ENCODE measurements at places on chromosomes 2 and 18. TPM values are rescaled to one million over a fixed set of nuclear protein-coding genes. Genes with fewer than 3 reads are reported as not detected.

The CCDC74A gene
- polyA plus RNA-seq: 35.1 TPM

The PNO1 gene
- 12.2 TPM for polyA plus RNA-seq

The CCDC68 gene
- 1.8 TPM for polyA plus RNA-seq

The AP1S3 gene
- polyA plus RNA-seq: 1.6 TPM

The SPC25 gene
- polyA plus RNA-seq: 1.8 TPM

The TDRD15 gene
- 0.07 TPM for polyA plus RNA-seq

The WBP1 gene
- polyA plus RNA-seq: 114 TPM

The SCN7A gene
- polyA plus RNA-seq: 0.98 TPM

The DES gene
- 21.6 TPM for polyA plus RNA-seq

The GALNT14 gene
- polyA plus RNA-seq: 2.1 TPM

The ETAA1 gene
- polyA plus RNA-seq: 19.8 TPM

The TXNDC2 gene
- 0.02 TPM for polyA plus RNA-seq

The GREB1L gene
- polyA plus RNA-seq: 0.50 TPM

The GPR75 gene
- polyA plus RNA-seq: 0.50 TPM

The RMDN2 gene
- 12.0 TPM for polyA plus RNA-seq

The CHRNG gene
- polyA plus RNA-seq: 0.48 TPM

The PTCD3 gene
- polyA plus RNA-seq: 57.4 TPM
